ENCODE measurements at places on chromosomes 4 and X.

DNA sequence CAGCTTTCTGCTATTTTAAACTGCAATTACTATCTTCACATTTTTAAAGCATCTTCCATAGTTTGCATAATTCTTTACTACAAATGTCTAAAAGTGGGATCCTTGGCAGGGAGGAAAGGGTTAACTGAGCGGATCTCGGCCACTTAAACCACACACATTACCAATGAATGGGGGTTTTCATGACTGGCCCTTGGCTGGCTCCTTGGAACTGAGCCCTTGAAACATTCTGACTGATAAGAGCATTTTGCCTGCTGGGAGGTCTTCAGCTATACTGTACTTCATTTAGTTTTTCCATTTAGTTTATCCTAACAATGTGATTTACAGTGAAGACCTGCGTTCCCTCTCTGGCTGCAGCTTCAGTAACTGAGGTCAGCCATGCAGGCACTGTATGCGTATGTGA lies 31.7 kb upstream of the MFAP3L start:
- 0 out of 2 replicates have a peak, but pooled peaks cover 7% of the 10 kb centered on the region for H3K36me3 ChIP-seq
- no peaks in the 10 kb centered on the region for H3K27me3 ChIP-seq
- no peaks in the 10 kb centered on the region for H3K4me1 ChIP-seq
- H3K4me3 ChIP-seq = no peak overlapping the region
- no peak overlapping the region for H3K27ac ChIP-seq

- no peak overlapping the region for H3K4me3 ChIP-seq
- H3K27ac ChIP-seq = no peak overlapping the region
- DNase-seq = no peak
Observed at GRCh38 chrX:121641560-121641959, 594.1 kb downstream of the GLUD2 start.

- DNase-seq = no peak
- H3K27me3 ChIP-seq = no peaks in the 10 kb centered on the region
- no peaks in the 10 kb centered on the region for H3K4me1 ChIP-seq
- no peak overlapping the region for H3K27ac ChIP-seq
- no peaks in the 10 kb centered on the region for H3K36me3 ChIP-seq
Observed at GRCh38 chr4:187711586-187711985, 284.0 kb upstream of the ZFP42 start.

GRCh38 chrX:71659342-71659741 lies 8.0 kb upstream of the LOC101059915 start:
- no peaks in the 10 kb centered on the region for H3K4me1 ChIP-seq
- H3K36me3 ChIP-seq = no peaks in the 10 kb centered on the region
- H3K27ac ChIP-seq = no peak overlapping the region

- H3K36me3 ChIP-seq = no peaks in the 10 kb centered on the region
- no peaks in the 10 kb centered on the region for H3K27me3 ChIP-seq
- no peak overlapping the region for H3K27ac ChIP-seq
- no peaks in the 10 kb centered on the region for H3K4me1 ChIP-seq
- no peak overlapping the region for H3K4me3 ChIP-seq
Observed at GRCh38 chr4:15735536-15735935, 32.7 kb downstream of the BST1 start.

- H3K36me3 ChIP-seq = no peaks in the 10 kb centered on the region
- H3K27ac ChIP-seq = no peak overlapping the region
- peaks cover 29% of the 10 kb centered on the region for H3K27me3 ChIP-seq
Observed at GRCh38 chrX:119690921-119691716, 1.8 kb downstream of the SEPTIN6 start.

DNA sequence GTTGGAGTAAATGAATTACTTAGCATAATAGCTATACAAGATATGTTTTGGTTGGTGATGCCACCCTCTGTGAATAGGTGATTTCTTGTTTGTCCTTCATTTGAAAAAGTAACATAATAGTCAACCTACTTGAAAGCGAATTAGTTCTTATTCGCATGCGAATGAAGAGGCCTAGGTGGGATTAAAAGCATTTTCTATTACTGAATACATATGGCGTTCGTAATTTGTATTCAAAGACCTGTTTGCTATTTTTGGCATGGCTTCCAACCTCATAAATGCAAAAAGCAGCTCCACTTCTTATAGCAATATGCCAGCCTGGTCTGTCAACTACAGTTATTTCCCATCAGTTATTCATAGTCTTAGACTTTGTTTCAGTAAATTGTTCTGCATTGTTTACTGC lies 261.3 kb downstream of the TENM3 start:
- H3K36me3 ChIP-seq = no peaks in the 10 kb centered on the region
- H3K4me3 ChIP-seq = peak overlapping the region; percentile 21

DNA sequence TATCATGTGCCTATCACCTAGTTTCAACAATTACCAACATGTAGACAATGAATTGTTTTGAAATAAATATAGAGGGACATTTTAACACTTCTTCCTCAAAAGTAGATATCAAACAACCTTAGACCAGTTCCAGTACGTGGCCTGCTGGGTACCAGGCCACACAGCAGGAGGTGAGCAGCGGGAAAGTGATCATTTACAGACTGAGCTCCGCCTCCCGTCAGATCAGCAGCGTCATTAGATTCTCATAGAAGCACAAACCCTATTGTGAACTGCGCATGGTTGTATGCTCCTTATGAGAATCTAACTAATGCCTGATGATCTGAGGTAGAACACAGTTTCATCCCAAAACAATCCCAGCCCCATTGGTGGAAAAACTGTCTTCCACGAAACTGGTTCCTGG lies 6.5 kb downstream of the BBS7 start:
- H3K27me3 ChIP-seq = no peaks in the 10 kb centered on the region
- no peaks in the 10 kb centered on the region for H3K4me1 ChIP-seq
- no peak overlapping the region for H3K4me3 ChIP-seq

DNA sequence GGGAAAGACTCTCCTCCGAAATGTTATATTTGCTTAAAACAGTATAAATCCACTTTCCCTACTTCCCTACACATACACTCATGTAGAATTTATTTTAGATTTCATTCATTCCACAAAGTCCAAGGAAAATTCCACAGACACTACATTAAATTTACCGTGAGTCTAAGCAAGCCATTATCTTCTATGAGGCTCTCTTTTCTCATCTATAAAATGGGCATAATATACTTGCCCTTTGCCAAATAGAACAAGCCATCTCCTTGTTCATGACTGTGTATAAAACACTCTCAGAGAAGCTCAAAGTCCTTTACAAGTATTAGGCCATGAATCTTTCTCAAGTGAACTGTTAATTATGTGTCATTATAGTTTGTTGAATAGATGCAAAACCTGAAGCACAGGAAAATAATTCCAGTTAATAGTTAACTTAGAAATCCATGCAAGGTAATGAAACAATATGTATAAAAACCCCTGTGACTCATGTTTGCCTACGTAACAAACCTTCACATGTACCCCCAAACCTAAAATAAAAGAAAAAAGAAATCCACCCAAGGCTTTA lies 10.7 kb downstream of the TEC start:
- H3K27ac ChIP-seq = no peak overlapping the region
- no peaks in the 10 kb centered on the region for H3K4me1 ChIP-seq
- H3K36me3 ChIP-seq = no peaks in the 10 kb centered on the region
- H3K27me3 ChIP-seq = no peaks in the 10 kb centered on the region

GRCh38 chr4:88960576-88960975 lies 96.4 kb downstream of the FAM13A start:
- peak overlapping the region; percentile 67 for H3K27ac ChIP-seq
- peak overlapping the region; percentile 25 for H3K4me3 ChIP-seq
- peak; percentile 58 for DNase-seq
- H3K27me3 ChIP-seq = no peaks in the 10 kb centered on the region
- H3K36me3 ChIP-seq = no peaks in the 10 kb centered on the region

DNA sequence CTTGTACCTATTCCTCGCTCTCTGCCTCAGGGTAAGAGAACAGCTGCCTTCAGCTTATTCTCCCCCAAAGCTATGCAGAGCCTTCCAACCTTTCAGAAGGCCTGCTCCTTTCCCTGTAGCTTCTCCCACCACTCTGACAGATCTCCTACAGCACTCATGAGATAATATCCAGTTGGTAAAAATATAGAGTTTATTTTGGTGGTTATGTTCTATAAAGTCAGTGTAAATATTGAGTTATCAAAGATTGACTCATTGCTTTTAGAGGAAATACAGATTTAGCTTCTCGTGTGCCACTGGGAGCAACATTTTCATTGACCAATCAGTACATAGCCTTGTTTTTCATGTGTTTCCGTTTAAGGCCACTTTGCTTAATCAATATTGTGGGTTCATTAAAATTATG lies 216.2 kb upstream of the TECRL start:
- H3K36me3 ChIP-seq = no peaks in the 10 kb centered on the region
- no peak overlapping the region for H3K4me3 ChIP-seq
- no peak for DNase-seq

GRCh38 chr4:119209077-119209476 lies 3.4 kb upstream of the USP53 start:
- no peak for DNase-seq
- H3K4me3 ChIP-seq = no peak overlapping the region
- H3K36me3 ChIP-seq = no peaks in the 10 kb centered on the region
- no peaks in the 10 kb centered on the region for H3K27me3 ChIP-seq
- no peak overlapping the region for H3K27ac ChIP-seq
- peaks cover 29% of the 10 kb centered on the region for H3K4me1 ChIP-seq

DNA sequence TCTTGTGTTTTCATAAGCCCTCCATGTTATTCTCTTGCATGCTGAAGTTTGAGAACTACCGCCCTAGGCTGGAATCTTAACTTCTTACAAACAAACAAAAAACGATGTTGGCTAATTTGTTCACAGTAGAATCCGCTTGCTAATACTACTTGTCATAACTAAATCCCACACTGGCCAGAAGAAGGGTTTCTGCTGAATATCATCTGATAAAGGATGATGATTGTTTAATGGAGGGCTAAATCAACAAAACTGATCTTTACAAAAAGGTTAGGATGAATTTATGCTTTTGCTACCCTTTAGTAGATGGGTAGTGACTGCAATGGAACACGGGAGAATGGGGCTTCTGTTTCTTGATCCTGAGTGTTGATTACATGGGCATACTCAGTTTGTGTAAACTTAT lies 42.3 kb downstream of the SPATA4 start:
- H3K4me3 ChIP-seq = no peak overlapping the region
- H3K4me1 ChIP-seq = no peaks in the 10 kb centered on the region
- H3K27me3 ChIP-seq = no peaks in the 10 kb centered on the region
- DNase-seq = no peak
- H3K27ac ChIP-seq = no peak overlapping the region

- peaks cover 23% of the 10 kb centered on the region for H3K4me1 ChIP-seq
- H3K27ac ChIP-seq = no peak overlapping the region
- H3K27me3 ChIP-seq = no peaks in the 10 kb centered on the region
- H3K36me3 ChIP-seq = no peaks in the 10 kb centered on the region
- DNase-seq = no peak
- H3K4me3 ChIP-seq = no peak overlapping the region
Observed at GRCh38 chr4:77802402-77802801, 16.8 kb downstream of the CNOT6L start.

DNA sequence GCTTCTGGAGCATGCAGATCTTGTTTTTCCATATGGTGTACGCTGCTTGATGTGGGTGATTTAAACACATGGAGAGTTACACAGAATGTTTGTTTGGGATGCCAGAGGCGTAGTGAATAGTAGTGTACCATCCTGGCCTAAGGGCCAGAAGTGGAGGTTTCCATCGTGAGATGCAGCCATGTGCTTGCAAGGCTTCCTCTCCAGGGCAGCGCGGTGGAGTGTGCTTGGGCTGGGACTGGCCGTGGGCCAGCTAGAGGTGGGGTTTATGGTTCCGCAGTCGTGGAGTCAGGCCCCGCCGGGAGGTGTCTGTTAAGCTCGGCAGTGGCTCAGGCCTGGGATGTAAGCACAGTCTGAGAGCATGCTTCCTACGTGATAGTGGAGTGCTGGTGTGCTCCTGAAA lies 14.0 kb downstream of the STOX2 start:
- H3K27ac ChIP-seq = no peak overlapping the region
- no peak overlapping the region for H3K4me3 ChIP-seq

DNA sequence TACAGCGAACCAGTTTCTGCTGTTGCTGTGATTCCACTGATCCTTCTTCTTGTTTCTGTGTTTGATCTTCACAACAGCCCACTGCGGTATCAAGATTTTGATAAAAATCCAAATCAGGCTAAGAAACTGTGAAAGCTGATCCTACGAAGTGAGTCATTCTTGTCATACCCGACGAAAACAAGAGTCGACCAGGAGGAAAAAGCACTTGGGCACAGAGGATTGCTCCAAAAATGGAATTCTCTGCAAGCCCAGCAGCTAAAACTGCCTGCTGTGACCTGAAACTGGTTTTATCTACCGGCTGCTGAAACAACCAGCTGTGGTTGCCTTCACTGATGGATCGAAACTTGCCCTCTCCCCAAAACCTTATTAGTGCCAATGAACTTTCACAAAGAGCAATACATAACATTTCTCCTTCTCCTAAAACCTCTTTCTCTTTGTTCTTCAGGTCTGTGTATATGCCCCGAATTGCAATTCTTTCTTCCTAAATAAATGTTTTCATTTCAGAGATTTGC lies 607.0 kb upstream of the PRKX start:
- H3K4me1 ChIP-seq = no peaks in the 10 kb centered on the region
- no peak overlapping the region for H3K27ac ChIP-seq
- H3K4me3 ChIP-seq = no peak overlapping the region
- H3K36me3 ChIP-seq = no peaks in the 10 kb centered on the region

GRCh38 chrX:10103023-10103422 lies 53.8 kb upstream of the CLCN4 start:
- H3K36me3 ChIP-seq = no peaks in the 10 kb centered on the region
- H3K4me3 ChIP-seq = no peak overlapping the region
- no peaks in the 10 kb centered on the region for H3K27me3 ChIP-seq

- peak; percentile 12 for DNase-seq
- H3K27ac ChIP-seq = no peak within 1 kb of the TSS
- H3K4me1 ChIP-seq = peaks cover 14% of the 10 kb centered on the region
- no peaks in the 10 kb centered on the region for H3K36me3 ChIP-seq
- no peaks in the 10 kb centered on the region for H3K27me3 ChIP-seq
- no peak within 1 kb of the TSS for H3K4me3 ChIP-seq
Observed at GRCh38 chr4:95839891-95840290, at the start of gene PDHA2. Gene PDHA2, plus strand, starts transcription at chr4:95840093. Its CDS starts 58 bp downstream, at chr4:95840151.

DNA sequence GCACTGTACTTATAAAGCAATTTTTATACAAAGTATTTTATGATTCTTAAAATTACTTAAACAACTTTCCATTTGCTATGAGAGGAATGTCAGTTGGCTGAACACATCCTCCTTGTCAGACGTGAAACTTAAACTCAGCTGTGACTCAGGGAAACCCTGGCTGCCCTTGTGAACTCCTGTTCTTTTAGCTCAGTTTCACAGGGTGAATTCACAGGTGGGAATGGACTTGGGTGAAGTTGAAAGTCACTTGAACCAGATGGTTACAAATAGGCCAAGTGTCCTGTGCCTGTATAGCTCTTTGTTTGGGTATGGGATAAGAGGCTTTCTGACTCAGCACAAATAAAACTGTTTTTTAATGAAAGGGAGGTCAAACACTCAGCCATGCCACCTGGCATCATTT lies 67.4 kb upstream of the FAM47B start:
- no peak for DNase-seq
- H3K4me3 ChIP-seq = no peak overlapping the region
- no peak overlapping the region for H3K27ac ChIP-seq
- 0 out of 2 replicates have a peak, but pooled peaks cover 1% of the 10 kb centered on the region for H3K27me3 ChIP-seq

GRCh38 chrX:6227453-6227835 lies 1.2 kb downstream of the NLGN4X start:
- no peaks in the 10 kb centered on the region for H3K36me3 ChIP-seq
- H3K27me3 ChIP-seq = no peaks in the 10 kb centered on the region
- DNase-seq = peak; percentile 11
- H3K27ac ChIP-seq = no peak overlapping the region
- peak overlapping the region; percentile 81 for H3K4me3 ChIP-seq
- H3K4me1 ChIP-seq = peaks cover 27% of the 10 kb centered on the region

- no peaks in the 10 kb centered on the region for H3K27me3 ChIP-seq
- H3K27ac ChIP-seq = no peak overlapping the region
- DNase-seq = no peak
Observed at GRCh38 chr4:17500574-17500973, 11.3 kb downstream of the QDPR start.

GRCh38 chr4:14233126-14233525 lies 605.6 kb upstream of the BOD1L1 start:
- H3K4me3 ChIP-seq = no peak overlapping the region
- no peaks in the 10 kb centered on the region for H3K36me3 ChIP-seq
- peaks cover 17% of the 10 kb centered on the region for H3K27me3 ChIP-seq
- no peak for DNase-seq
- H3K27ac ChIP-seq = no peak overlapping the region
